NCI-H1436 treated with DMSO at 0.1 percent for 48 hours (cell line): ENCODE measurements at places on chromosomes 11 and 22.

DNA sequence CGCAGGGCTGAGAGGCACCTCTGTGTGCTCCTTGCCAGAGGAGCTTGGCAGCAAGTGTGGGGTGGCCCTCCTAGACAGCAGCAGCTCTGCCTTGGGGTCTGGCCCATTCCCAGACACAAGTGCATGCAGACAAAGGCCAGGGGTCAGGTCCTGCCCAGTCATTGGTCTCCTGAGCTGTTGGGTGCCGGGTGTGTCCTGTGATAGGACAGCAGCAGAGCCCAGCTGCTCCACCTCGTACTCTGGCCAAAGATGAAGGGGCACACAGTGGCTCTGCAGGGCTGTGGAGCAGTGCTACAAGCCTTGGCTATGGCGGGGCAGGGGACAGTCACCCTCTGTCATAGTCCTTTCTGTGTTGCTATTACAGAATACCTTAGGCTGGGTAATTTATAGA lies 17.3 kb upstream of the OSBPL5 start:
- DNase-seq = no peak

GRCh38 chr11:13141731-13142709 lies 132.9 kb downstream of the RASSF10 start:
- DNase-seq = no peak

- no peak for DNase-seq
These were observed 8.0 kb upstream of the NUP160 start for GRCh38 chr11:47856186-47856585.

GRCh38 chr11:96204366-96204659 lies 138.7 kb downstream of the MAML2 start:
- no peak for DNase-seq

DNA sequence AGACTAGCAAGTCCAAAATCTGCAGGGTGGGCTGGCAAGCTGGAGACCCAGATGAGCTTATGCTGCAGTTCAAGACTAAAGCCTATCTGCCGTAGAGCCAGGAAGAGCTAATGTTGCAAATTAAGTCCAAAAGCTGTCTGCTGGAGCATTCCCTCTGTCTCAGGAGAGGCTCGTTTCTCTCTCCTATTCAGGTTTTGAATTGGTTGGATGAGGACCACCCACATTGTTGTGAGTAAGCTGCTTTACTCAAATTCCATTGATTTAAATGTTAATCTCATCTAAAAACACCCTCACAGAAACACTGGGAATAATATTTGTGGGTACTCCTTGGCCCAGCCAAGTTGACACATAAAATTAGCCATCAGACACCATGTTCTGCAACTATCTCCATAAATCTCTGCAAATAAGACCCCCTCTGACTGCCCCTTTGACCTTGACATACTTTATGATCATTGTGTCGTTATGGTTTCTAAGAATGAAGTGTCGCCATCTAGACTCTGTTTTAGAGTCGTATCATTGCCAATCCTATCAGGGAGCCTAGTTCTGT lies 16.8 kb upstream of the CUL5 start:
- DNase-seq = no peak

- no peak for DNase-seq
These were observed 5.6 kb downstream of the PICK1 start for GRCh38 chr22:38062791-38063190.

GRCh38 chr11:8733852-8734251 lies 51.3 kb downstream of the RPL27A start:
- DNase-seq = no peak

- no peak for DNase-seq
These were observed 8.5 kb upstream of the P2RY6 start for GRCh38 chr11:73263640-73264039.

- no peak for DNase-seq
These were observed 12.0 kb downstream of the OR51I2 start for GRCh38 chr11:5460983-5461621.

GRCh38 chr22:37734964-37735451 lies 38.2 kb downstream of the TRIOBP start:
- DNase-seq = no peak

GRCh38 chr11:10298342-10298741 lies 4.3 kb upstream of the SBF2 start:
- DNase-seq = no peak

DNA sequence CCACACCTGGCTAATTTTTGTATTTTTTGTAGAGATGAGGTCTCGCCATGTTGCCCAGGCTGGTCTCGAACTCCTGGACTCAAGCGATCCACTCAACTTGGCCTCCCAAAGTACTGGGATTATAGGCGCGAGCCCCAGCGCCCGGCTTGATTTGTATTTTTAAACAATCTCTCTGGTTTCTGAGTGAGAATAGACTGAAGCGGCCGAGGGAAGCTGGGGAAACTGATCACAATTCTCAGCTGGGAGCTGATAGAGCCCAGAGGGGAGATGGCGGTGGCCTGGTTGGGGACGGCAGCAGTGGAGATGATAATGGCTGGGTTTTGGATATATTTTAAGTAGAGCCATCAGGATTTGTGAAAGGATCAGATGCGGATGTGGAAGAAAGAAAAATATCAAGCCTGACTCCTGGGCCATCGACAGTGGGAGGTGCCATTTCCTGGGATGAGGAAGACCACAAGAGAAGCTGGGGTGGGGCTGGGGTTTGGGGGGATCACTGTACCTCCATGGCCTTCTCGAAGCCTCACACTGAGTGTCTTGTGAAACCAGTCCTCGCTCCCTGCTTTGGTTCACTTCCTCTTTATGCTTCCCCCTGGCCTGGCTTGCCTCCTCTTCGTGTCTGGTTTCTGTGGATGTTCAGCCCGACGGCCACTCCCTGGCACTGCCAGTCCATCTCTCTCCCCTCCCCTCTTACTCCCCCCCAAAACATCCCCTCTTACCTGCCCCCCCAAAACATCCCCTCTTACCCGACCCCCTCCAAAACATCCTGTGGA lies 51.9 kb downstream of the IGLL1 start:
- DNase-seq = no peak

DNA sequence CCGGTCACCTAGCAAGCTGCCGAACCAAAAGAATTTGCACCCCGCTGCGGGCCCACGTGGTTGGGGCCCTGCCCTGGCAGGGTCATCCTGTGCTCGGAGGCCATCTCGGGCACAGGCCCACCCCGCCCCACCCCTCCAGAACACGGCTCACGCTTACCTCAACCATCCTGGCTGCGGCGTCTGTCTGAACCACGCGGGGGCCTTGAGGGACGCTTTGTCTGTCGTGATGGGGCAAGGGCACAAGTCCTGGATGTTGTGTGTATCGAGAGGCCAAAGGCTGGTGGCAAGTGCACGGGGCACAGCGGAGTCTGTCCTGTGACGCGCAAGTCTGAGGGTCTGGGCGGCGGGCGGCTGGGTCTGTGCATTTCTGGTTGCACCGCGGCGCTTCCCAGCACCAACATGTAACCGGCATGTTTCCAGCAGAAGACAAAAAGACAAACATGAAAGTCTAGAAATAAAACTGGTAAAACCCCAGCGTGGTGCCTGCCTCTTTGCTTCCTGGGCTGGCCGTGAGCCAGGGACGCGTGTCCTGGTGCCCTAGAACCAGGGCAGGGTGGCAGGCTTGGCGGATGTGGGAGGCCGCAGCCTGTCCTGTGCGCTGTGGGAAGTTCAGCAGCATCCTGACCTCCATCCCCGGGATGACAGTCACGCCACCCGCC lies 13.2 kb downstream of the CCND1 start:
- DNase-seq = no peak

GRCh38 chr22:27131346-27131745 lies 474.0 kb downstream of the MIAT start:
- DNase-seq = no peak

- DNase-seq = no peak
These were observed 33.4 kb downstream of the MRTFA start for GRCh38 chr22:40603088-40603605.

DNA sequence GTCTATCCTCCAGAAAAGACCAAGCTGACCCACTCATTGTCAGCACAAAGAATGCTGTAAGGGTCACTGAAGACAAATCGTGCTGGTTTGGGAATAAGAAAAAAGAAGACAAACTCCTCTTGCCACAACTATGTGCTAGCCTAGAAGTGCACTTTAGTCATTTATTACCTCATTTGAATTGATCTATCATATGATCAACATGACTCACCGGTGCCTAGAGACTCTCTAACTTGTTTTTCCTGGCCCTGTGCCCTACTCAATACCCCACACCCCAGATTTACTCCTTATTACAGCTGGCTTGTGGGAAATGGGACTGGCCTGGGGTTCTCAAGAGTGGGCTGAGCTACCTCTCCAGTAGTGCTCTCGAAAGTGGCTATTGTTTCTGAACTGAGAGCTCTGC lies 35.9 kb upstream of the HORMAD2 start:
- no peak for DNase-seq

DNA sequence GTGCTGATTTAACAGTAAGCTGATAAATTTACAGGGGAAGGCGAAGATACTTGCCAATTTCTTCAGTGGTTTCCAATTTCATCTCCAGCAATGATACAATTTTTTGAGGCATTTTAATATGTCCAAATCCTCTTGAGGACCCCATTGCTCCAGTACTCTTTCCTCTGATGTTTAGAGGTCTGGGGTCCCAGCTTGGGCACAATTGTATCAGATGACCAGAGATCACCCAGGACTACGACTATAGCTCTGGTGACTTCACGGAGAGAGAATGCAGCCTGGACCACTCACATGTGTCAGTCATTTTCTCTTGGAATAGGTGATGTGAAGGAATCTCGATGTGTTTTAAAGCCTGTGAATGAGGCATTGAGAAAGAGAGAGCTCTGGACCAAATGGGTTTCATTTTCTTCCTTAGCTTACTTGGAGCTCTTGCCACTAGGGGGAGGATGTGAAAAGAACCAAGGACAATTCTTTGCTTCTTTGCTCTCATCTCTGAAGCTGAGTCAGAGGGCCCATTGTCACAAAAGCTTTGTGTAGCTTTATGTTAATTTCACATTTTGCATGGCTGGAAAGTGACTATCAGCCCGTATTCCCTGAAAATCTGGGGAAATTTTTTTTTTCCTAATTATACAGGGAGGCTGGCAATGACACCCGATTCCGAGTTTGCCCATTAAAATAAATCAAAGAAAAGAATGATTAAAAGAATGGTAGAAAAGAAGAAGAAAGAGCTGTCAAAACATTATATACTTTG lies 6.7 kb upstream of the CCDC90B start:
- DNase-seq = peak; percentile 15

- no peak for DNase-seq
These were observed 34.2 kb upstream of the FSHB start for GRCh38 chr11:30196400-30197206.

DNA sequence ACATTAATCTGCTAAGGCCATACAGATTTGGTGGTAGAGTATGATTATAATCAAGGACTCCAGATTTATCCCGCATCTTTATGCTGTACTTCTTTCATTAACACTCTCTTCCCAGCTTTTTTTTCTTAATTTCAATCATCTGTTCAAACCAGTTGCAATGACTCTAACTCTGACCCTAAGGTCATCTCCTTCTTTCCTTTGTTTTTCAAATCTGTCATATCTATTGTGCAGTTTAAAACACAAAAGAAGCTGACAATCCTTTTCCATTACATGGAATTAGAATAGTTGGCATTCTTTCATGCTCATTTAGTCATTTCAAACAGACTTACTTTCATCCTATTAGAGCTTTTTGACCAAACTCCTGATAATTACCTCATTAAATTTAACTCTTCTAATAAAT lies 53.6 kb upstream of the GRM5 start:
- no peak for DNase-seq

DNA sequence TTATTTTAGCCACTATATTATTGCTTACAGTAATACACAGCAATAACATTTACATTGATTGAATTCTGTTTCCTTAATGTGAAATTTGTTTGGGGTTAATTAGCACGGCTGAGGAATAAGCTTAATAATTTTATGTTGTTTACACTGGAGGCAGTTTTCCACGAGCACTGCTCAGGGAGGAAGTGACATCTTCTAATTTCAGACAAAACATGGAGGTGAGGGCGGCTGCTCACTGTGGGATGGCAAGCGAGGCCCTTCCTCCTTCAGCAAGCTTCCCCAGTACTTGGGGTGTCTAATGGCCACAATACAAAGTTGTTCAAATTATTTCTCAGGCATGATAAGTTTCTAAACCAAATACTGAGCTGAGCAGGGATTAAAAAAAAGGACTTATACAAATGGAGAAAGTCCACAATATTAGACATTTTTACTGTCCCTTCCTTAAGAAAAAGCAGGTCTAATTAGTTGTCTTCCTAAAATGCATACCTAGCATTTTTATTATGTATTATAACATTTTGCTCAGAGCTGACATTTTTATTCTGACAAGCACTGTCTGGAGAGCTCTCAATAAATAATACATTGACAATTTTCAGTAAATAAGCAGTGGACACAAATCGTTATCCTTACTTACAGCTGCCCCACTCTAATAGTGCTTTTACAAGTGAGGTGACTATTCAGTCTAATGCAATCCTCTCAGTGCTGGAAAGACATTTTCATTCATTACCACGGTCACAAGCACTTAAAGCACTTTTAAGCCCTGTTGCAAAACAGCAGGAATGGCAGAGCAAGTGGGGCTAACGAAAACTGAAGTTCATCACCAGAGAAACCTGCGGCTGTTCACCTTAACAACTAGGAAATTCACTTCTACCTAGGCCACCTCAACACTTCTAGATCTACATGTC lies 56.2 kb downstream of the SOX6 start:
- no peak for DNase-seq

GRCh38 chr11:10380921-10381320 lies 74.1 kb upstream of the AMPD3 start:
- no peak for DNase-seq

DNA sequence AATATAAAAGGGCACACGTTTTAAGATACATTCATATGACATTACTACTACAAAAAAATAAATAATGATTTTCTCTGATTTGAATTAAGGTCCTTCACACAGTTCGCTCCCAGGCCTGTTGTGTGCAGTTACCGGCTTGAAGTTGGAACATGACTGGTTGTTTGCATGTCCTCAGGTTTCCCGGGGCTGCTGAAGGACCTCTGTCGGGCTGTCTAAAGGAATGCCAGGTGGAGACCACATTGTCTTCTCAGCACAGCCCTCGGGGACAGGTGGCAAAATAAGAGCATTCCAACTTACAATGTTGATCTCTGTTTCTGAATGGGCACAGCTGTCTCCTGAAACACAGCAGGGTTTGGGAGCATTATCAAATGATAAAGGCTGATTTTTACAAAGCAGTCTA lies 14.9 kb downstream of the VSIG10L2 start:
- DNase-seq = no peak

GRCh38 chr11:131409345-131409744 lies 38.9 kb downstream of the NTM start:
- DNase-seq = no peak

DNA sequence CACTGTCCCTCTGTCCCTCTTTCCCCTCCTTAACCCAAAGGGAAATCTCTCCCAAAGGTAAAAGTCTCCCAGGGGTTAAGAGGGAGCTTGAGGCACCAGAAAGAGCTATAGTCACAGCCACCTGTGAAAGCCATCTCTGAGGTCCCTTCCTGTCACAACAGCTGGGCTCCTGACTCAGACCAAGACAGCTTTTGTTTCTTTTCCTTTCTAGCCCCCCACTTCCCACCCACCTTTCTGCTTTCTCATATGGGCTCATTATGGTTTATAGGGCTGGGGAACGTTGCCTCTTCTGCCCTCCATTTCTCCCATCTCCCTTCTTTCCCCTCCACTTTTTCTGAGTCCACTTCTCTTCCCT lies 19.1 kb downstream of the MIF start:
- DNase-seq = no peak
